ENCODE measurements at places on chromosomes 6 and 20.

DNA sequence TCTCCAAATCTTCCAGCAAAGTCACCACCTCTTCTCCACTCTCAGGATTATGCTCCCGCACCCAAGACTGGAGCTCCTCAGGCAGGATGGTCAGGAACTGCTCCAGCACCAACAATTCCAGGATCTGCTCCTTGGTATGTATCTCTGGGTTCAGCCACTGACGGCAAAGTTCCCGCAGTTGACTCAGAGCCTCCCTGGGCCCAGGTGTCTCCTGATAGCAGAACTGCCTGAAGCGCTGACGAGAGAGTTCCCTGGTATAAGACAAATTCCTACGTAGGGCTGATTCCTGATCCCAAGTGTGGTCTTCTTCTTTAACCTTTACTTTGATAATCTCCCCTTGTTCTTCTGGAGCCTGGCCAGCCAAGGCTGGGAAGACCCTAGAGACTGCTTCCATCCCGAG is 60.6 kb downstream of the GPX5 start:
- no peak for DNase-seq

GRCh38 chr6:133097208-133097607 is 143.9 kb upstream of the EYA4 start:
- no peak for DNase-seq

- DNase-seq, result peak; percentile 15
Observed at GRCh38 chr20:21099751-21100577, 6.2 kb downstream of the LINC00237 start.

- DNase-seq, result no peak
Observed at GRCh38 chr6:97109444-97109843, 173.6 kb downstream of the MMS22L start.

GRCh38 chr20:55746723-55747122 is 258.6 kb downstream of the CBLN4 start:
- DNase-seq, result no peak

GRCh38 chr6:53440336-53440945 is 91.7 kb upstream of the ELOVL5 start:
- DNase-seq, result no peak

DNA sequence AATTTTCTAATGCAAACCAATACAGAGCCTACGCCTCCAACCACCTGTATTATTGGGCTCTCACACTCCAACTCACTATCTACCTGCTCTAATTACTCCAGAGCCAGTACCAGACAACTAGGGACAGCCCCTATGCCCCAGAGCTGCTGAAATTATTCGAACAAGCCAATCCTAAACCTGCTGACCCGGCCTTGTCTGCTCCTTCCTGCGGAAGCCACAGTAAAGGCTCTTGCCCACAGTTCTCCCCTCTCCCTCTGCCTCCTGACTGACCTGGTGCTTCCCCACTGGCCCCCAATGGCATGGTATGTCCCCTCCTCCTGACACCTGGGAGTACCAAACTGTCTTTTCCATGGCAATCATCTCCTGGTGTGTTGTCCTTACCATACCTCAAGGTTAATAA is 4.1 kb upstream of the TOX2 start:
- no peak for DNase-seq
